ENCODE measurements at places on chromosomes 16 and 17.
A peak's percentile ranks its signal among the peaks of the same experiment; 100 is the strongest.

DNA sequence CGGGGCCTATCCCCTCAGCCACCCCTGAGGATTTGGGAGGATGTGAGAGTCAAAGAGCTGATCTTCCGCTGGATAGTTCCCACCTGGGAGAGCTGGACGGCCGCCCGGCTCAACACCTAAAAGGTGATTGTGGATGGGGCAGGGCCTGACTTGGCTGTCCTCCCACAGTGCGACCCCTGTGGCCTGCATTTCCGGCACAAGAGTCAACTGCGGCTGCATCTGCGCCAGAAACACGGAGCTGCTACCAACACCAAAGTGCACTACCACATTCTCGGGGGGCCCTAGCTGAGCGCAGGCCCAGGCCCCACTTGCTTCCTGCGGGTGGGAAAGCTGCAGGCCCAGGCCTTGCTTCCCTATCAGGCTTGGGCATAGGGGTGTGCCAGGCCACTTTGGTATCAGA, 4.5 kb downstream of the BCL6B start:
- no peak for DNase-seq

DNA sequence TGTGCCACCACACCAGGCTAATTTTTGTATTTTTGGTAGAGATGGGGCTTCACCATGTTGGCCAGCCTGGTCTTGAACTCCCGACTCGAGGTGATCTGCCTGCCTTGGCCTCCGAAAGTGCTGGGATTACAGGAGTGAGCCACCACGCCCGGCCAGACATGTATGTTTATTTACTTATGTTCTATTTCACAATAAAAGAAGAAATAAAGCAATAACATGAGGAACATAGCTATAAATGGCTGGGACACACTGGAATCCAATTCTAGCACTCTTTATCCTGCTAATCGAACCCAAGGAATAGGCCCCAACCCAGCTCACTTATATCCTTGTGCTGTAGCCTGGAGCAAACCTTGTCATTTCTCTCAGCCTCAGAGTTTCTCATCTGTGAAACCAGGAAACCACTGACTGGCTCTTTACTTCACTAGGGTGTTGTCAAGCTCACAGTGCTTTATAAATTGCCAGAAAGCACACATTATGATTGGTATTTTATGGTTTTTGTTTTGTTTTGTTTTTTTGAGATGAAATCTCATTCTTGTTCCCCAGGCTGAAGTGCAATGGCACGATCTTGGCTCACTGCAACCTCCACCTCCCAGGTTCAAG, 4.3 kb upstream of the ODAD4 start:
- no peak for DNase-seq

DNA sequence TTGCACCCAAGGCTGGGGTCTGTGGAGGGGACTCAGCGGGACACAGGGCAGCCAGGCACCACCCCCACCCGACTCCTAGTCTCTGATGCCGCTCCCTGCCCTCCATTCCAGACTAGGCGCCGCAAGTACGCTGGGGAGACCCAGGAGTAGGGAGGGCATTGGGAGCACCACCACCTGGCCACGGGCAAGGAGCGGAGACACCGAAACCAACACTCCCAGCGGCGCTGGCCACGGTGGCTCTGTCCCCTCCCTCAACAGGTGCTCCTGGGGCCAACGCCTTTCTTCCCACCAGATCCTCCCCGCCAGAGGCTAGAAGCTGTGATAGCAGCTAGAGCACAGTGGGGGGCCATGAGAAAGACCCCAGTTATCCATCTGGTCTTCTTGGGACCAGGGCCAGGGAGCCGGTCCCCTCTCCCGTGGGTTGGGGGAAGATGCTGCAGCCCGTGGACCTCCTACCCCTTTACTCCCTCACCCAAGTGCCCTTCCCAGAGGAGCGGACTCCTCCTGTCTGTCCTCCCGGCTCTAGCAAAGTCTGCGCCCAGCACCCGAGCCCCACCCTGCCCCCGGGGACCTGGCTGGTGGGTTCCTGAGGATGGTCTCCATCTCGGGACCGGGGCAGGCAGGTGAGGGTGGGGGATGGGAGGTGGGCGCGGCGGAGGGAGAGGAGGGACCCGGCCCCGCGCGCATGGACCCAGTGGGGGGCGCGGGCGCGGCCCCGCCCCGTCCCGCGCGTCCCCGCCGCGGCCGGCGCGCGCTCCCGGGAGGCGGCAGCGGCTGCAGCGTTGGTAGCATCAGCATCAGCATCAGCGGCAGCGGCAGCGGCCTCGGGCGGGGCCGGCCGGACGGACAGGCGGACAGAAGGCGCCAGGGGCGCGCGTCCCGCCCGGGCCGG, at the start of gene SYNGR3:
Gene SYNGR3 (plus strand): TSS at position 762 of the 892 bp plus-strand sequence. CDS start 133 bp downstream, outside the sequence.
- DNase-seq = no peak

GRCh38 chr17:81481073-81481799, 31.4 kb downstream of the ACTG1 start:
- no peak for DNase-seq

DNA sequence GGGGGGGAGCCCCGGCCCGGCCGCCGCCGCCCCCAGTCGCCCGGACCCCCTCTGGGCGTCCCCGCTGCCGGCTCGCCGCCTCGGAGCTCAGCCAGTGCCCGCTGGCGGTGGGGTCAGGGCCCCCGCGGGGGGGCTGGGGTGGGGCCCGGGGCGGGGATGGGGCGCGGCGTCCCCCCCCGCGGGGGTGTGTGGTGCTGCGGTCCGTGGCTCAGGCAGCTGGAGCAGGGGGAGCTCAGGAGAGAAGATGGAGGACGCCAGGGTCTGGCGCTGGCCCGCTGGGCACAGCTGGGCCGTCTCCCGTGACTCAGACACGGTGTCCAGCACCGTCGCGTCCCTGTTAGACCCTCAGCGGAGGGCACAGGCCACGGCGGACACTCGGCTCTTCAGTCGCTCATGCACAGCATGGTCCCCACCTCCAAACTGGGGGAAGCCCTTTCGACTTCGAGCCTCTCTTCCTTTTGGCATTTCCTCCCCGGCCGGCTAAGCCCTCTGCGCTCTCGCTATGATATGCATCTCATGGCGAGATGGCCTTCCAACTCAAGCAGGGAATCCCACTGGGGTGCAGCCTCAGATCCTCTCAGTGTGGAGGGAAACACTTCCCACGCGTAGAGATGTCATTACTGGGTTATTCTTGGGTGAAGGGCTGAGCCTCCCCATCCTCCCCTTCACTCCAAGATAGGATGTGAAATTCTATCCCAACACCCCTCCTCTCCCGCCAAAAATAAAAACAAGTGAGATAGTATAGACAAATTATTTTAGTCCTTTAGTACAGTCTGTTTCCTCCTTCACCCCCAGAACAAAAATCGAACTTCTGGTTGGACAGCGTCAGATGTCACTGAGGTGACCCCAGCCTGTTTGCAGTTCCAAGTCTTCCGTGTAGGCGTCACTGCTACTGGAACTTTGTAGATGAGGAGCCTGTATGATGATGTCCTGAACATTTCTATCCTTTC, 522 bp upstream of the VEZF1 start:
- DNase-seq = no peak

GRCh38 chr16:78607465-78607864, 508.0 kb downstream of the WWOX start:
- no peak for DNase-seq

- no peak for DNase-seq
Measured at GRCh38 chr16:74431516-74431915, 10.2 kb upstream of the CLEC18B start.

- DNase-seq = no peak
Measured at GRCh38 chr17:67364847-67365737, 1.3 kb downstream of the PSMD12 start.

GRCh38 chr17:69967910-69968411, 107.1 kb upstream of the KCNJ16 start:
- DNase-seq = no peak

DNA sequence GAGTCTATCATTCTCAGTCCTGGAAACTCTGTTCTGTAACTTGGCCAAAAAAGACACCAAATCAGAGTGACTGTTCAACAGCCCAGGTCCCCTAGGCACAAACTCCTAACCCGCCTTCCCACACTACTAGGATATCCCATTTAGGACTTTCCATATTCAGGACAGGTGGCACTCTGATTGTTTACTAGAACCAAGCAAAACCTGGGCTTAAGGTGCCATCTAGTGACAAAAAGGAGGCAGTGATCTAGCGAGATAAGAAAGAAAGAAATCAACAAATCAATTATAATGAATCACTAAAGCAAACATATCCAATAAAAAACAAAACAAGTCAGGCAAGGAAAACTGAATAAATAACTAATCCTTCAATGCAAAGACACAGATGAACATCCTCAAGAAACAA, 203.9 kb downstream of the CEP112 start:
- no peak for DNase-seq

- no peak for DNase-seq
Measured at GRCh38 chr16:83581082-83581481, 226.7 kb upstream of the HSBP1 start.

- DNase-seq = no peak
Measured at GRCh38 chr17:49577650-49577934, 1.9 kb downstream of the NXPH3 start.

GRCh38 chr17:80145076-80146075, 1.6 kb downstream of the EIF4A3 start:
- no peak for DNase-seq

DNA sequence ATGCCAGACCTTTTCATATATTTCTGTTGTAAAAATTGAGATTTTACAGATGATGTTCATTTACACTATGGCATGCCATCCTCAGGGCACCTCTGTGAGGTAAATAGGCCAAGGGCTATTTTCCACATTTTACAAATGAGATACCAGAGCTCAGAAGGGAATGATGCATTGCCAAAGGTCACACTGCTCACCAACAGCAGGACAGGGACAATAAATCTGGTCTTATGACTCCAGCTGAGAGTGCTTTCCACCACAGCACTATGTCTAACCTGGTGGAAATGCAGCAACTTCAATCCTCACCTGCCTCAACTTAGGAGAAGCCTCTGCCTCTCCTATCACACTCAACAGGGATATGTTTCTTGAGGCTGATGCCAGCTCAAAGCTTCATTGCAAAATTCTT, 40.6 kb downstream of the GRIN2A start:
- no peak for DNase-seq

DNA sequence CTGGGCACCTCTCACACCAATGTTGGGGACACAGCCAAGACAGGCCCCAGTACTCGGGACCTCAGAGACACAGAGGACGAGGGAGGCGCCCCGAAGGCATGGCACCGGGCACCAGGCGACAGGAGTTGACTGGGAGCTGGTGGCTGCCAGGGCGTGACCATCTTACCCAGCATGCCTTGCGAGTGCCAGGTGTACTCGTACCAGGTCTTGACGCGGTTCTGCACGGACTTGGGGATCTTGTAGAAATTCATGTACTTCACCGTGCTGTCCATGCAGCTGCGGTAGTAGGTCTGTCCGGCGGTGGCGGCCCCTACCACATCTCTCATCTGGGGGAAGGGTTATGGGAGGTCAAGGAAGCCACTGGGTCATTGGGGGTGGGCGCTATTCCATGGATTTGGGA, 67.3 kb downstream of the CNGB1 start:
- no peak for DNase-seq

- no peak for DNase-seq
Measured at GRCh38 chr16:2038382-2039231, 9.0 kb downstream of the NTHL1 start.

DNA sequence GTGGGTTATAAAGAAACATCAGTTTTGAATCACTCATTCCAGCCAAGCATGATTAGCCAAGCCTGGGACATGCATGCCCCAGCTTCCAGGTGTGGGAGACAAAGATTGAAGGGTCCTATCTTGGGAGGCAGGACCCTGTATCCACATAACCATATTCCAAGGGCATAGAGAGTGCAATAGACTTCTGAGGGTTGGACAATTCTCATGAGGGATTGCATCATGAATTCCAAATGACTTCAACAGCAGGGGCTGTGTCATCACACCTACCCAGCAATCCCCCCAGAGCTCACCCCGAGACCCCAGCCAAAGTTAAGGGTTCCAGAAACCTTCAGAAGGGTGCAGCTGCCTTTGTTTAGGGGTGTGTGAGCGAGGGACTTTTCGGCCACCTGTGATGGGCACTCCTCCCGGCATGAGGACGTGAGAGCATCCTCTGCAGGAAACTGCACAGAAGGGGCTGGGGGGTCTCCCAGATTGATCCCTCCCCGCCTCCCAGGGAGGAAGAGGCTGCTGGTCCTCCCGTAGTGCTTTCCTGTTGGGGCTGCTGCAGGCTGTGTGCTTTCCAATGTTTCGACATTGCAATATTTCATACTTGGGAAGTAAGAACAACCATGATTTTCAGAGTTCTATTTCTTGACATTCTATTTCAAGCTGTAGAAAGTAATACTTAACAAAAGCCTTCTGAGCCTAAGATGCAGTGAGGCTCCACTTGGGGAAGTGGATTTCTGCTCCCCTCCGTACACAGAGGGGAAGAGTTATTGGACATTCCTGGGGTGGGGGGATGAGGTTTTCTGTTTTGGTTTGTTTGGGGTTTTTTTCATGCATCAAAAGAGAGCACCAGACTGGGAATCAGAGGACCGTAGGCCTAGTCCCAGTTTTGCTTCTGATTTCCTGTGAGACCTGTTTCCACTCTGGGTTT, 13.3 kb upstream of the PITPNM3 start:
- DNase-seq = no peak

GRCh38 chr17:48593840-48594537, 410 bp upstream of the HOXB5 start:
- no peak for DNase-seq

GRCh38 chr16:3946604-3947180, 66.2 kb upstream of the CREBBP start:
- peak; percentile 81 for DNase-seq

DNA sequence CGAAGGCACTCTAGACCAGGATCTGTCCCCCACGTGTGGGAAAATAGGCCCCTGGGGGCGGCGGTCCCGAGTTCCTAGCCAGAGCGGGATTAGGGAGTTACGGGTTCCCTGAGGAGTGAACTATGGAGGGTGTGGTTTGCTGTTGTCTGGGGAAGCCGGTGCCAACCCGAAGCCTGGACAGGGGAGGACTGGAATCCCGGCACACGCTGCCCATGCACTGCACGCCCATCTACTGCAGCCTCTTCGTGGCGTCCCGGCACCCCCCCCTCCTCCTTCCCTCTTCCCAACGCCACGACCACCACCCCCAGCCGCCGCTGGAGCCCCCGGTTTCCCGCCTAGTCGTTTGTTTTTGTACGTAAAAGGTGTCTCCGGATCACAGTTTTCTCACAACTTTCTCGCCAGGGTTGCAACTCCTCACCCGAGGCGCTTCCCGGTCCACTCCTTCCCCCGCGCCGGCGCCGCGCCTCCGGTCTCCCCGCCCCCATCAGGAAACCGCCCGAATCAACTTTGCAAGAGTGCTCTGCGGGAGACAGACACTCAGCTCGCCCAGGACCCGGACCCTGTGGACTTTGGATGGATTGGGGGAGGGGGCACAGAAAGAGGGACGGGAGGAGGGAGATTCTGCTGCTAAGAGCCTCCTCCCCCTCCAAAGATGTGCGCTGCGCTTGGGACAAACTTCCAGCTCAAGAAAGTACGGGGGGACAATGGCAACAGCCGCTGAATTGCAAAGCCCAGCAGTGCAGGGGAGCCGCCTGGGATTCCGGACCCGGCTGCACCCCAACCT, 1.4 kb upstream of the LHX1 start:
- no peak for DNase-seq

GRCh38 chr17:67769231-67769630, 51.5 kb downstream of the NOL11 start:
- no peak for DNase-seq

DNA sequence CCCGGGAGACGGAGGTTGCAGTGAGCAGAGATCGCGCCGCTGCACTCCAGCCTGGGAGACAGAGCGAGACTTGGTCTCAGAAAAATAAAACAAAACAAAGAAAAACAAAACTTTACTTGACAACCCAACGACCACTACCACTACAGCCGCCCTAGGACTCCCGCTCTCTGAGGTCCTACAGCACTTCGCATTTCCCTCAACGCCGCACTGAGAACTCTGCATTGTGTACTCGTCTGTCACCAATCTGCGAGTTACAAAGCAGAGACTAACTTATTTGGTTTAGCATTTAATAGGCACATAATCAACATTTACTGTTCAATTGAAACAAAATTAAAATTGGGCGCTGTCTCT, 479 bp upstream of the ZNF207 start:
- DNase-seq = no peak

All from SK-N-MC (cell line).